ENCODE measurements at places on chromosomes 7 and 10.

GRCh38 chr7:37550872-37551271 lies 102.2 kb upstream of the ELMO1 start:
- no peak for DNase-seq

DNA sequence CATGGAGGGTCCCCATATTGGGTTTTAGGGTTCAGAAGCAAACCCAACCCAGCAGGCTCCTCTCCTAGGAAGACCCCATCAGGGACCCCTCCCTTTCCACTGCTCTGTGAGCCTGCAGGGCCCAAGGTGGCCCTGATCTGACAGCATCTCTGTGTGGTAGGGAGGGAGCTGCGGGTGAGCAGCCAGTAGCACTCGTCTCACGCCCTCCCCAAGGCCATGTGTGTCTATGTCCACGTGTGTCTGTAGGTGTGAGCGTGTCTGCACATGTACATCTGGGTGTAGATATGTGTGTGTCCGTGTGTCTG lies 103.5 kb upstream of the FAM20C start:
- no peak for DNase-seq

- no peak for DNase-seq
These were observed 136.8 kb upstream of the CDCA7L start for GRCh38 chr7:22082553-22082885.

DNA sequence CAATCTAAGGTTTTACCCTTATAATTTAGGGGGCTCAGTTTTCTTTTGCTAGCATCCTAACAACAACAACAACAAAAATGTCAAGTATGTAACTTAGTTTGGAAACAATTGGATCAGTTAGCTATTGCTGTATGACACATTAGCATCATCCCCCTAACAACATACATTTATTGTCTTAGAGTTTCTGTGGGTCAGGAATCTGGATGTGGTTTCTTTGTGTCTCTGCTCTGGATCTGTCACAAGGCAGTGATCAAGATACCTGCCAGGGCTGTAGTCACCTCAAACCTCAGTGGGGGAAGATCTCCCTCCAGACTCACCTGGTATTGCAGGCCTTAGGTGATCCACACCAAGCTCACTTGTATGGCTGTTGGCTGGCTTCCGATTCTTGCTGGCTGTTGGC lies 18.3 kb downstream of the CREB5 start:
- no peak for DNase-seq

DNA sequence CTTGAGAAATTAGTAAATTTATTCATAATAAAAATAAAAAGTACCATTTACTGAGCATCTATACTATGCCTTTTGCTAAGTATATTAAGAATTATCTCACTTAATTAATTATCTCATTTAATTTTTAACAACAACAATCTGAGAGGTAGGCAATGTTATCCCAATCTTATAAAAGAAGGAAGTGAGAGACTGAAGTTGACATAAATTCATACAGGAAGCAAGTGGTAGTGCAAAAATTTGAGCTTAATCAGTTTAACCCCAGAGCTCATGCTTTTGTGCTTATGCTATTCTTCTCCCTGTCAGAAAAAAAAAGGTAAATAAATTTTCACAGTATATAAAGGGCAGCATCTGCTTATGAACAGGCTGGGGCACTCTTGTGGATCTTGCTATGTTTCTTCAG lies 2.7 kb upstream of the LIPF start:
- DNase-seq = no peak

GRCh38 chr7:99808766-99809165 lies 19.0 kb upstream of the CYP3A43 start:
- DNase-seq = no peak

Measured in neuronal stem cell (in vitro differentiated cells).